Large intestine (tissue), 12 donors: ENCODE measurements at places on chromosomes 13 and 19. TPM values are rescaled to one million over a fixed set of nuclear protein-coding genes. Genes with fewer than 3 reads are reported as not detected.

COL4A2 gene
- polyA plus RNA-seq: 164 TPM

GNG7 gene
- 2.2 TPM for polyA plus RNA-seq

CEBPA gene
- polyA plus RNA-seq: 125 TPM

ZNF208 gene
- polyA plus RNA-seq: 0.87 TPM

GRCh38 chr19:35118268-35119020 is 2.8 kb downstream of the FXYD3 start:
- DNase-seq: no peak
- H3K4me3 ChIP-seq: peak overlapping the region; percentile 23
- H3K4me1 ChIP-seq: peaks cover 42% of the 10 kb centered on the region

GRCh38 chr13:78190296-78190695 is 271.7 kb upstream of the EDNRB start:
- H3K27ac ChIP-seq: no peak overlapping the region
- no peaks in the 10 kb centered on the region for H3K4me1 ChIP-seq
- H3K36me3 ChIP-seq: no peaks in the 10 kb centered on the region
- H3K4me3 ChIP-seq: no peak overlapping the region
- H3K27me3 ChIP-seq: no peaks in the 10 kb centered on the region

DNA sequence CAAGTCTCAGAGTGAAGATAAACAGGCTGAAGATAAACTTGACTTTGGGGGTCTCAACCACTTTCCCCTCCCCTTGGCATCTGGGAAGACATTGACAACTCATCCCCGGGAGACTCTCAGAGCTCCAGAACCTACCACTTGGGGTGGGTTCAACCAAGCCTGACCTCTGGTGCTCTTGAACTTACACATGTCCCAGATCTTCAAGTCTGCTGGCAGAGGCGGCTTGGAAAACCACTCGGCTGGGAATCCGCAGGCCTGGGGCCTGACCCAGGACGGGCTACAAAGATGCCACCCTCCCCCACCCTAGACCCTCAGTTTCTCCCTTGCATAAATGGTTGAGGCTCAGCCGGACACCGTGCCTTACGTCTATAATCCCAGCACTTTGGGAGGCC is 512 bp downstream of the LRRC8E start:
- H3K27me3 ChIP-seq: peaks cover 19% of the 10 kb centered on the region
- no peak for DNase-seq
- H3K4me3 ChIP-seq: peak overlapping the region; percentile 45
- H3K27ac ChIP-seq: no peak overlapping the region
